ENCODE measurements at places on chromosomes 1 and 21.

- no peak for DNase-seq
Measured at GRCh38 chr1:179030130-179030529, 4.4 kb downstream of the FAM20B start.

DNA sequence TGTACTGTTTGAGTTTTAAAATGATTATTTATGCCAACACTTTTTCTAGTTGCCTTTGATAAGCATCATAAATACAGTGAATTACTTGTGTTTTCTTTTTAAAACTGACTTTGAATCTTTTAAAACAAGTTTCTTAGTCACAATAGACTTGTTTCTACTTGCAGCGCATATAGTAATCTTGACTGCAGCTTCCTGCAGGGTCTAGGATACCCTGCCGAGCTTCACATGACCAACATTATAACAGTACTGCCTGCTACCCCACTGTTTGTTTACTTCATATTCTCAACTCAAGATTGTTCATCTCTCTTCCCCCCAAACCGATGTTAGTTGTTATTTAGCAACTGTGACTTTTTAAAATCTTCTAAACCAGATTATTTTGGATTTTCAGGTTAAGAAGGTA lies 751.3 kb upstream of the NEGR1 start:
- no peak for DNase-seq

DNA sequence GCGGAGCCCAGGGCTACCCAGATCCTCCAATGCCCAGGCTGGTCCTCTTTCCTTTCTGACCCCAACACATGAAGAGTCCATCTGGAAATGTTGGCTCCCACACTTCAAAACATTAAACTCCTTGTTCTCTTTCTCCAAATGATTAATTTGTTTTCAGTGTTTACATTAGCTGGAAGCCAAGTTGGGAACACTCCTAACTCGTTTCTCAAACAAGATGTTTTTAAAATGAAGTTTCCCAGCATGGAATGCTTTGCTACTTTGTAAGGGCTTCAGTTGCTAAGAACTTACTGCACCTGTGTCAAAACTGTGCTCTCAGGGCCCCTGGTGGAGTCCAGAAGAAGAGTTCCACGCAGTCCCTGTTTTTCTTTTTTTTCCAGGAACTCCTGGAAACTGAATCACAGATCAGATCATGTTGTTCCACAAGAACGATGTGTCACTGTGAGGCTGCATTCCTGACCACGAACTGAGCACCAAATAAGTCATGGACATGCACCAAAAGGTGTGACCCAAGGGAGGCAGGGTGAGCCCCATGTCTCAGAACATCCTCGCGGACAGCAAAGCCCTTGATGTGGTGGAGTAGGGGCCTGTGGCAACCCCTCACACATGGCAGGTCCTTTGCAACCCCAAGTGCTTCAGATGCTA lies 257.3 kb downstream of the KCNJ6 start:
- no peak for DNase-seq

- DNase-seq = no peak
Measured at GRCh38 chr1:108646265-108646647, 14.6 kb downstream of the HENMT1 start.

DNA sequence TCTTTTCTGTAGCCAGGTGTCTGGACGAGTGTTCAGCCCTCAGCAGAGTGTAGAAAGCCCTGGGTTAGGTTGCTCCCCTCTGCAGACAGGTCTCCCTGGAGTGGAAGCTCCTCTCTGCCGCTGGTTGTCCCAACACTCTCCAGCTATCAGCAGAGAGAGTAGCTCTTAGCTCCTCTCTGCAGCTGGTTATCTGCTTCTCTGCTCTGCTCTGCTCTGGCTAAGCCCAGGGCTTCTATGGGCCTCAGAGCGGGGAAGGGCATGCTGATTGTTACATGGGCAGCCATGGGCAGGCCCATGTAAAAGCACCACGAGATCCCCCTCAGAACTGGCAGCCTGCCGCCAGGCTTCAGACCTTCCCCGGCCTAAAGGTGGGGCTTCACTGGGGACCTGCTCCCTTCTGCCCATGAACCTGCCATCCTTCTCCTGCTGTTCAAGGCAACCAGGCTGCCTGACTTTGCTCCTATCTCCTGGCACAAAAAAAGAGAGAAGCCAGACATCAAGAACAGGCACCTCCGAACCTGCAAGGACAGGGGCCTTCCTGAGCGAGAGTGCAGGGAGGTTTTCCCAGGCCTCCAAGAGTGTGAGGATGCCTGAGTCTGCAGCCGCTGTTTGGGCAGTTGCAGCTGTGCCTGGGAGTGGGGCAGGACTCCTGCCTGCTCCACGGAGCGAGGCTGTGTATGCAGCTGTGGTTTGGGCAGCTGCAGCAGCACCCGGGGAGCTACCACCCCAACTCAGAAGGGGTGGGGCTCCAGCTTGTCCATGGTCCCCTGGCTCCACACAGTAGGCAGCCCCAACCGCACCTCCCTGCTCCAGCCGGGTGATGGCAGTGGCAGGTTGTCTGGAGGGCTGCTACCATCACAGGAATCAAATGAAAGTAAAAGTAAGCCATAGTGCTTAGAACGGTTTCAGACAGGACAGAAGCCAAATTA lies 973.7 kb downstream of the LTN1 start:
- no peak for DNase-seq

DNA sequence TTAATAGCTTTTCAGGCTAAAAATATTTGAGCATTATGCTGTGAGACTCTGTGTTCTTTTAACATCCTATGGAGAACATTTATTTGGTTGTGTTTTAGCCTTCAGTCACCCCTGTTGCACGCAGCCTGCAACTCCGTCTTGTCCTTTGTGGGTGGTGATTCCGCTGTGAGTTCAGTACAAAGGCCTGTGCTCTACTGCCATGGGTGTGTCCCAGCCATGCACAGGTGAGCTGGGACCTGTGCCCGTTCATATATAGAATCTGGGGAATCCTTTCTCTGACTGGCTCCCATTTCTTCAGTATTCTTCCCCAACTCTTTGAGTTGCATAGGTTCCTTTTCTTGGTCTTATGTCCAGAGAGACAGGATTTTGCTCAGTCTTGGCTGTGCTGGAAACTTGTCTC lies 61.4 kb downstream of the ACTL8 start:
- DNase-seq = no peak

Data from DMS153 (cell line).